ENCODE measurements at places on chromosomes 1 and 21.
A peak's percentile ranks its signal among the peaks of the same experiment; 100 is the strongest.

DNA sequence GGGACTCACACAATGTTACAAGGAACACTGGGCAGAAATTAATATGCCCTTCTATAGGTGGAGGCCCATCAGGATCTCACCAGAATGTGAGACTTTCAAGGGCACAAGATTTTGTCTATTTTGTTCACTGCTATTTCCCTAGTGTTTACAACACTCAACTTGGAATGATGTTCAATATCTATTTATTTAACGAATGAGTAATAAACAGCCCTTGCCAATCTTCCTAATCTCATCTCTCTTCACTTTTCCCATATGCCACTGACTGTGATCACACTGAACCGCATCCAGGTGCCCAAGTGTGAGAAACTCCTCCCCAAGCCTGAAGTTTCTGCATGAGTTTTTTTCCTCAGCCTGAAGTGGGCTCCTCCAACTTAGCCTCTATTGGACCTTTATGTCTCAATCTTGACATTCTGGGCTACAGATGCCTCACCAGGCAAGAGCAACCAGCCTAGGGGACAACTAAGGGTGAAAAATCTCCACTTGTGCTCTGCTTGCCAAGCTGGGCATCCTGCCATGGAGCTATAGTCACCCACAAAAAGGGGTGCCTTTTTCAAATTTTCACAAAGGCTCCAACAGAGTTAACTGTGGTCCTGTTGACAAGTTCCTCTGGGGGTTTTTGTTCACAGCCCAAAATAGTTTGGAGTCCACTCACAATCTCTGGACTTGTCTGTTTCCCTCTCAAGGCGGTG is 105.6 kb downstream of the PLPP3 start:
- DNase-seq: no peak

GRCh38 chr1:68036946-68037345 is 13.5 kb downstream of the DIRAS3 start:
- DNase-seq: no peak

- DNase-seq: no peak
These were observed 1.1 kb downstream of the NMNAT2 start for GRCh38 chr1:183416850-183417771.

GRCh38 chr21:30206551-30207251 is 9.2 kb downstream of the CLDN8 start:
- DNase-seq: no peak

DNA sequence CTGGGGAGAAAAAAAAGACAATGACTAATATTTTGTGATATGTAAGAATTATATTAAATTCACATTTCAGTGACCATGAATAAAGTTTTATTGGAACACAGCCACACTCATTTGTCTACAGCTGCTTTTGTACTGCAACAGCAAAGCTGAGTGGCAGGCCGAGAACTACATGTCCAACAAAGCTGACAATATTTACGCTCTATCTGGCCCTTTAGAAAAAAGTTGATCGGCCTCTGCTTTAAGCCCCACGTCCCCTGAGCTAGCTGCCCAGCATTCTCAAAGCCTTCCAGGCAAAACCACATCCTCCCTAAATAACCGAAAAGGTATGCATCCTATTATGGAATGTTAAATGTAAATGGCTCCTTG is 8.6 kb downstream of the SLC2A1 start:
- DNase-seq: no peak

DNA sequence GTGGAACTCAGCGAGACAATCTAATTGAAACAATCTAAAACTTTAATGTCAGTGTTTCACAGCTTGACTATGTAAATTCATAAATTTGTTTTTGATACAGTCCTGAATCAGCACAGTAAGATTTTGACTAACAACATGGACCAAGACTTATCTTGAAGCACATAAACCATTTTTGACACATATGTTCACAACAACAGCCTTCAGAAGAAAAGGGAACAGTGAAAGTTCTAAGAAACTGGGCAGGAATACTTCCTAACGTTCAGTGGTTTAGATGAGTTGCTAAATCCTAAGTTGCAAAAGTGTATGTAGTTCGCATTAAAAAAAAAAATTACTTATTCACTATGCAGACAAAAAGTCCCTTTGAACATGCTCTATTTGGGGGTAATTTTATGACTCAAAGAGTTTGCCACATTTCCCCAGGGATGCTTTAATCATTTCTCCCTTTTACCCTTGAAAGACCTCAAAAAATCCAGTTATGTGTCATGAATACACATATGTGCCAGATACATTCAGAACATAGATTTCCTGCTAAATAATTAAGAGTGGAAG is 120.2 kb downstream of the MRPL39 start:
- peak; percentile 81 for DNase-seq

- no peak for DNase-seq
These were observed 30.2 kb upstream of the NEK2 start for GRCh38 chr1:211705467-211706091.

- DNase-seq: no peak
These were observed 1786.6 kb downstream of the PLA2G4A start for GRCh38 chr1:188615321-188615720.

DNA sequence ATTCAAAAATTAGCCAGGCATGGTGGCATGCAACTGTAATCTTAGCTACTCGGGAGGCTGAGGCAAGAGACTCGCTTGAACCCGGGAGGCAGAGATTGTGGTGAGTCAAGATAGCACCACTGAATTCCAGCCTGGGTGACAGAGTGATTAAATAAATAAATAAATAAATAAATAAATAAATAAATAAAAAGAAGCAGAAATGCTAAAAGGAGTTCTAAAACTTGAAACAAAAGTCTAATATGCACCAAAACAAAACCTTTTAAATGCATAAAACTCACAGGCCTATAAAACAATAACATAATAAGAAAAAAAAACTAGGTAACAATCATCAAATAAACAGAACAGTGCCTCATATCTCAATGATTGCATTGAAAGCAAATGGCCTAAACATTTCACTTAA is 1458.9 kb downstream of the AMY1C start:
- no peak for DNase-seq

DNA sequence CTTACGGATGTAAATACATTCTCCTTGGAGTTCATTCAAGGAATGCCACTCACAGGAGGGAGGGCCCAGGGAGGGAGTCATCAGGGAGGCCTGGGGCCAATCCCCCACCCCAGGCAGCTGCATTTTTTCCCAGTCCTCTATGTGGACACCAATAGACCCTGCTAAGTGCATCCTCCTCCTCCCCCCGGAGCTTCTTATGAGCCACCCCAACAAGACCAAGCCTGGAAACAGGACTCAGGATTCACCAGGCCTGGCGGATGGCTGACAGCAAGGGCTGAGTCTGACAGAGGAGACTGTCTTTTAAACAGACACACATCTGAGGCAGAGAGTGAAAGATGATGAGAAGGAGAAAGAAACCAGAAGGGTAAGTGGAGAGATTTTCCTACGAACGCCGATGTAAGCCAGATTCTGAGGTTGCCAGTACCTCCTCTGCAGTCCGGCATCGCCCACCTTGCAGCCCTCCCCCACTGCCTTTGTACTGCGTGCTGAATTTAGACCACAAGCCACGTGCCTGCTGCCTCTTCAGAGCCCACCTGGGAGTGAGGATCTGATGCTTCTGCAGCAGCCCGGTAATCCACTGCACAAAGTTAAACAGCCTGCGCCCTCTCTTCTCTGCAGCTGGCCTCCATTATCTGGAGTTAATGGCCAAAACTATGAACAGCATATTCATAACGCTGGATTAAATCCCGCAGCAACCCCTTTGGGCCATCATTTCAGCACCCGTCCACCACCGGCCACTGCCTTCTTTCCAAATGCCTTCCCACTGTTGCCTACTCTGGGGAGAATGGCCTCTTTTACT is 17.6 kb upstream of the SFPQ start:
- no peak for DNase-seq

DNA sequence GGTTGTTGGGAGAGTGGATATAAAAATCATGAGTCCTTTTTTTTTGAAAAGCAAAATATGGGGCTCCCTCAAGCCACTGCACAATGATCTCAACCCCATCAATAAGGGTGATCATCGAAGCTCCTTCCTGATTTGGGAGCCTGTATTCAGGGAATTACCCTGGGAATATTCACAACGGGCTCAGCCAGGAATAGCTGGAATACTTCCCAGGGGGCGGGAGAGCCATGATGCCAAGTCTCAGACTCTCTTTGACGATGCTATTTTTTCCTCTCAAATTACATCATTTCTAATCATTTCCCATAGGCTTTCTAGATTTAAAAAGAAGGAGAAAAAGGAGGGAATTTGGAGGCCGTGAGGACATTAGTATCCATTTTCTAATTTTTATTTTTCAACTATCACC is 18.4 kb downstream of the OLIG1 start:
- no peak for DNase-seq

GRCh38 chr1:181124291-181124751 is 35.8 kb downstream of the IER5 start:
- no peak for DNase-seq

DNA sequence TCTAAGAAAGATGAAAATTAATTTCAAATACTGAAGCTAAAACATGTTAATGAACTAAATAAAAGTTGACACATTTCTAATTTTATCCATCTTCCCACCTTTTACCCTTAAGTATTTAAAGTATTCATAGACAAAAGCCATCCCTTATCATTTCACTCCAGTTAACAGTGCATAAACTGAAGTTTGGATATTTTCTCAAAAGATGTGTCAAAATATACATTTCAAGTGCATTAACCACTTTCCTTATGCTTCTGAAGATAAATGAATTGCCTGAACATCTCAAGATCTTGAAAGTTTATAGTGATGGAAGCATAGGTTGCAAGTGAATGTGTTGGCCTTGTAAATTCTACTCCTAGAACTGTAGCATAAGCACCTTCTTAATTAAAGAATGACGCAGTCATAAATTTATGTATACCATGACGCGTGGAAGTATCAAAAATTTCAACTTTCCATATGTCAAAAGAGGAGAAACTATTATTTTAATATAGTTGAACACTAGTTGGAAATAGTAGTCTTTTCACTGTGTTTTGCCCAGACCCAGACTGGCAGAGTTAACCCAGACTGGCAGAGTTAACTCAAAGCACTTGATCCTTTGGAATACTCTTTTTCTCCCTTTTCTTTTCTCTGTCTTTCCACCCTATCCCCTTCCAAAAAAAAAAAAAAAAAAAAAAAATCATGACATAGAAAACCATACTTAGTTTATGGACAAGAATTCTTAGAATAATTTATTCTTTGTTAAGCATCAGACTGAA is 282.6 kb upstream of the C1orf105 start:
- DNase-seq: no peak

DNA sequence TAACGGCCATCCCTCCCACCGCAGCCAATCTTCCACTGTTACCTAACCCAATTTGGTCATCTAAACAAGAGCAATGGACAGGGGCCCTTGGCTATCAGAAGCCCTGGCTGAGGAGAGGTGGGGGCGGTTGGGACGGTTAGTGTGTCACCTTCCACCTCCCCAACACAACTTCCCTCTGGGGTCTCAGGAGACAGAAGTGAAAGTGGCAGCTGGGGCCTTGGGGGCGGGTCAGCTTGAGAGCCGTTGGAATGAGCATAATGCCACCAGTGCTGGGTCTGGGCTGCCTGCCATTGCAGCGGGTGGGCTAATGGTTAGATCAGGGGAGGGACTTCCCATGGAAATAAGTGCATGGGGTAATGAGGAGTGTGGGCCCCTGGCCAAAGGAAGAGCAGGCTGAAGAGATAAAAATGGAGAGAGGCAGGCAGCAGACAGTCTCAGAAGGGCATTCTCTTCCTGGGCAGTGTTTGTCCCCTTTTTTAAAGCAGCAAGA is 7.9 kb downstream of the MEF2D start:
- peak; percentile 77 for DNase-seq

DNA sequence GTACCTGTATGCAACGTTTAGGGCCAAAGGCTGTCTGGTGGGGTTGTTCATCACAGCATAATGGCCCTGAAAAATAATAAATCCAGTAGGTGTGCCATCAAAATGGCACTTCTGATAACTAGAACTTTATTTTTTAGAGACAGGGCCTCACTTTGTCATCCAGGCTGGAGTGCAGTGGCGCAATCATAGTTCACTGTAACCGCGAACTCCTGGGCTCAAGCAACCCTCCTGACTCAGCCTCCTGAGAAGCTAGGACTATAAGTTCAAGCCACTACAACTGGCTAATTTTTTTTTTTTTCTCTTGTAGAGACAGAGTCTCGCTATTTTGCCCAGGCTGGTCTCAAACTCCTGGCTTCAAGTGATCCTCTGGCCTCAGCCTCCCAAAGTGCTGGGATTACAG is 4.7 kb downstream of the SNAPIN start:
- DNase-seq: no peak

GRCh38 chr1:9350960-9351359 is 58.3 kb downstream of the SPSB1 start:
- DNase-seq: no peak

- no peak for DNase-seq
These were observed 989 bp upstream of the ETV3 start for GRCh38 chr1:157139052-157139715.

DNA sequence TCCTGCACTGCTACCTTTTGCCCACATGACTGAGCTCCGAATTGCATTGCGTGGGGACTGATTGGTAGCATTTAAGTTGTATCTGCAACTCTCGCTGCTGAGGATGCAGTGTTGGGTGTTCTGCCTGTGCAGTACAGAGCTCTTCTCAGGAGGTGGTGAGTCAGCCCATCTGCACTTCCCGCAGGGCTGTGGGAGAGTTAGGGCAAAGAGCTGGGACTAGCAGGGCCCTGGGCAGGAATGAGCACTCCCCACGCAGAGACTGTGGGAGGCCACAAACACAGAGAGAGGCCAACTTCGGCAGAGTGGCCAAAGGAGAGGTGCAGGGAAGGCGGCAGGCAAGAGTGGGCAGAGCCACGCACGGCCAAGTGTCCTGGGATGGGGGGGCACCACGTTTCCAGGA is 244.7 kb downstream of the SIPA1L2 start:
- DNase-seq: no peak

DNA sequence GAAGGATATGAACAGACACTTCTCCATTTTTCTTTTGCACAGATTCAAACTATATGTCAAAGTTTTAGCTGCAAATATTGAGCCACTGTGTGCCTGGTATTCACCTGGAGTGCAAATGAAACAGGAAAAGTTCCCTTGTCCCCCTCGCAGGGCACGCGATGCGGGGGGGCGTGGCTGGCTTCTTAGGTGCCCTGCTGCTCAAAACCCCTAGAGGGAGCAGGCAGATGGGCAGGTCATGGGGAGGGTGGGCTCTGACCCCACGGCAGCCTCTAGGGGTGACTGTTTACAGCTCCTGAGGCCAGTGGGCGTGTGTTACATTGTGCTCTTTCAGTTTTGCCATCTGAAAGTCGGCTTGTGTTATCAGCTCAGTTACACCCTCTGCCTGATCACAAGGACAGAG is 931.2 kb upstream of the B3GALT2 start:
- no peak for DNase-seq

- DNase-seq: no peak
These were observed 30.2 kb upstream of the DDX59 start for GRCh38 chr1:200699871-200700270.

- DNase-seq: no peak
These were observed 24.4 kb upstream of the TMEM54 start for GRCh38 chr1:32925403-32926162.

Measured in GM06990 (cell line).